Lower leg skin (tissue), 4 donors: ENCODE measurements at places on chromosomes 4 and X.

GRCh38 chr4:44931720-44932119 lies 205.4 kb upstream of the GNPDA2 start:
- no peak for DNase-seq

- no peak for DNase-seq
Observed at GRCh38 chrX:9278475-9279233, 186.2 kb upstream of the TBL1X start.

DNA sequence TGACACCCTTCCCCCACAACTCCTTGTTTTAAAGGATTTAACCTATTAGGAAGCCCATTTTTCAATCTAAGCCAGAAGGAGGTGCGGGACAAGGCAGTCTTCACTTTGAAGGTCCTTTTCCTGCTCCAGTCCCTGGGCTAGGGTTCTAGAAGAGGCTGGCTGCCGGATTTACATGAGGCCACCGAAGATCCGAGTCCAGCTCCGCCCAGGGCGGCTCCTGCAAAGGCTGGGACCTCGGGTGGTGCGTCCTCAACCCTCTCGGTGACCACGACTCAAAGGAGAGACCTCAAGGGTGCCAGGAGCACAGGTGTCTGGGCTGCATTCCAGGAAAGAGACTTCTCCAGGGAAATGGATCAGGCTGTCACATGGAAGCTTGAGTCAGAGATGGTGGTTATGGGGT lies 471.6 kb downstream of the PCDH19 start:
- no peak for DNase-seq

GRCh38 chr4:81195475-81195874 lies 19.5 kb downstream of the PRKG2 start:
- DNase-seq: no peak

- DNase-seq: no peak
Observed at GRCh38 chr4:142402156-142402555, 443.9 kb downstream of the INPP4B start.

GRCh38 chr4:86497131-86497530 lies 97.0 kb upstream of the PTPN13 start:
- no peak for DNase-seq

DNA sequence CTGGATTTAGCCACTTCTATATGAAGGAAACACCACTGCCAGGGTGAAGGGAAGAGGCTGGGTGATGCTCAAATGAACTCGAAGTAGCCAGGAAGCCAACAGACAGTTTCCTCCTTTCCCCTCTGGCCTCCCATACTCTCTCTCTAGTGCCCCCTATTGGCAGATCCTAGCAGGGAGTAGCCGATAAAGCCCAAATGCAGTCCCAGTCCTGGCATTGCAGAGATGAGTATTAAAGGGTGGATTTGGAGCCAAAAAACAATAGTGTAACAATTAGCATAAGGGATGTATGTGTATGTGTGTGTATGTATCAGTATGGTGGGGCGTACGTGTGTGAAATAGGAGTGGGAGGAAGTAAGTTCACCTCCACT lies 213.8 kb upstream of the LDB2 start:
- DNase-seq: no peak

DNA sequence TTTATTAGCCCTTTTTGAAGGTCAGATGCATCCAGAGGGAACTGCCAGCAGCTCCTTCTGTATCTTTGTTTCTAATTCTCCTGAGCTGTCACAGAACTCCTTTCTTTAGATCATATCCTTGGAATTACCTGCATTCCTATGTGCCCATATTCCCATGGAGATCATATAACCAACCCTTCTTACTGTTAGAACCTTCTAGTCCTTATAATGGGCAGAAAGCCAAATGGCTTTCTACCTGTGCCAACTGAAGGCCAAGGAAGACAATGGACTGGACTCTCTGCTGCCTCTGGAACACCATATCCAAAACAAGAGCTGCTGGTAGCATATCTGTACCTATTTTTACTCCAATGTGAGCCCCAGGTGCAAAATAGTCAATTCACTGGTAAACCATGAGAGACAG lies 60.7 kb downstream of the TBC1D9 start:
- no peak for DNase-seq

DNA sequence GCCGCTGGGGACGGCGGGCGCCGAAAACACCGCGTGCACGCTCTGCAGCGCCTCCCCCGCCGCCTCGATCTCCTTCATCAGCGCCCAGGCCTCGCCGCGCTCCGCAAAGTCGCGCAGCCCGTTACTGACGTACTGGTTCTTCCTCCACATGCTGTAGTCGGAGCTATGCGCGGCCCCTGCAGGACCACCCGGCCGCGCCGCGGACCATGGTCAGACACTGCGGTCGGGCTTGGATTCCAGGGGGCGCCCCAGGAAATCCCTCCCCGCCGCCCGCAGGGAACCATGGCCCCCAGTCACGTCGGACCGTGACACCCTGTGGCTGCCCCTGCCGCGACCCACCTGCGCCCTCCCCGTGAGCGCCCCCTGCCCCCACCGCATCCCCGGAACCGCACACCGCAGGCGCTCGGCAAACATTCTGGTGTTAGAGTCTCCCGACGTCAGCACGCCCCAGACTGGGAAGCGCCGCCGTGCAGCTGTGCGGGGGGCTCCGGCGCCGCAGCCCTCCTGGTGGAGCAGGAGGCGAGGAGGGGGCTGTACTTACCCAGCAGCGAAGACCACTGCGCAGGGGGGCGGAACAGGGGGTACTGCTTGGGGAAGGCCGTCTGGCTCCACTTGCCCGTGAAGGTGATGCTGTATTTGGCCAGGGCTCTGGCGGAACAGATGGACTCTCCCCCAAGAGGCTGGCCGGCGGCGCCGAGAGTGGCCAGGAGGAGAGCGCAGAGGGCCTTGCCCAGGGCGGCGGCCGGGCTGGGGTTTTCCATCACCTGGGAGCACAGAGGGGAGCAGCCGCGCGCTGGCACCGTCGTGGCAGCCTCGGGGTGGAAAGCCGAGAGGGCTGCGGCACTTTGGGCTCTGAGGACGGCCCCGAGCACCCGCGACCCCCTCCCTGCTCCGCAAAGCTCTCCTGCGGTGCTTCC lies 814 bp downstream of the SPON2 start:
- no peak for DNase-seq

DNA sequence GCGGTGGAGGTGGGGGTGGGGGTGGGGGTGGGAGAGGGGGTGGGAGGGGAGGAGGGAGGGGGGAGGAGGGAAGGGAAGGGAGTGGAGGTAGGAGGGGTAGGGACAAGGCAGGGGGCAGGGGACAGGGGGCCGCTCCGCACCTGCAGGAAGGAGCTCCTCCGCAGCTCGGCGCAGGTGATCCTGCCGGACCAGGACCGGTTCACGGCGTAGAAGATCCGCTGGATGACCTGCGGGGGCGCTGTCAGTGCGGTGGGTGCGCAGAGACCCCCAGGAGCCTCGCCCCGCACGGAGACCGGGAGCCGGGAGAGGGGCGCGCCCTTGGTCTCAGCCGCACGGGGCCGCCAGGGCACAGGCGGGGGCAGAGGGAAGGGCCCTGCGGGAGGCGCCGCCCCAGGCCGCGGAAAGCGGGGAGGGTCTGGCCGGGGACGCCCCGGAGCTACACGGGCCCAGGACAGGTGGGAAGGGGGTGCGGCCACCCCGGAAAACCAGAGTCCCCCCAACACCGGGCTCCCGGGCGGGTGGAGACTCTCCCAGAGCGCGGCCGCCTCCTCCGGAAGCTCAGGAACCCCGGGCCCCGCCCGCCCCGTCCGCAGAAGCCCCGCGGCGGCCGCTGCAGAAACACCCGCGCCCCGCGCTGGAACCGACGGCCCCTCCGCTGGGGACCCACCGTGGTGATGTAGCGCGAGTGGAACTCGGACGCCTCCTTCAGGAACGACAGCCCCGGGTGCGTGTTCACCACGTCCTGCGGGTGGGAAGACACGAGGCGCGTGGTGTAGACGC lies 27.6 kb upstream of the GTPBP6 start:
- DNase-seq: no peak

DNA sequence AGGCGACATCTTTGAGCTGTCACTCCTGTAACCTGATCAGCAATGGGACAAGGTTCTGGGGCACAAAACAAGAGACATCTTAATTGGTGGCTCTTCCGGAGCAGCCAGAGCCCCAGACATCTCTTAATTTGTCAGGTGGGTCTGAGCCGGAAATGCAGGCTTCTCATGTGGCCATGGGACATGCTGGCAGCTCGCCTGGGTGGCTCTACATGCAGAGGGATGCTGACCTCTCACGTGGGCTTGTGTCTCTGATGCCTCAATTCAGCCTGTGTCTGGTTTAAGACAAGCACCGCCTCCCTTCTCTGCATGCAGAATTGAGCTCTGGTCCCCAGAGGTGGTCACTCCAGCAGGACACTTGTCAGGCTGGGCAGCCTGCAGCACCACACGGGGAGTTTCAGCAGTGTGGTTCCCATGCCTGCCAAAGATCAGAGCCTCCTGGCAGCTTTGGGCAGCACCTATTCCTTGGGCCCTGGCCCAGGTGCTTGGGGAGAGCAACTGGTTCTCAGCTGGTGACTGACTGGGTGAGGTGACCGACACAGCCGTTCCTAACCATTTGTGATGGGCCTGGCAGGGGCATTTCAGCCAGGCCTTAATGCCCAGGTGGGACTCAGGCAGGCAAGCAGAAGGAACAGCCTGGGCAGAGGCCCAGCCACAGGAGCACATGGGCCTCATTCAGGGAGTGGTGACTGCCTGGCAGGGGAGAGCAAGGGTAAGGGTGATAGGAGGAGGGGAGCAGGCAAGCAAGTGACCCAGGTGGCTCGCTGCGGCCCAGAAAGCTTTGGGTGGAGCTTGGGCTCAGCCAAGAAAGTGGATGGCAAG lies 53.4 kb downstream of the HMX1 start:
- peak; percentile 73 for DNase-seq

DNA sequence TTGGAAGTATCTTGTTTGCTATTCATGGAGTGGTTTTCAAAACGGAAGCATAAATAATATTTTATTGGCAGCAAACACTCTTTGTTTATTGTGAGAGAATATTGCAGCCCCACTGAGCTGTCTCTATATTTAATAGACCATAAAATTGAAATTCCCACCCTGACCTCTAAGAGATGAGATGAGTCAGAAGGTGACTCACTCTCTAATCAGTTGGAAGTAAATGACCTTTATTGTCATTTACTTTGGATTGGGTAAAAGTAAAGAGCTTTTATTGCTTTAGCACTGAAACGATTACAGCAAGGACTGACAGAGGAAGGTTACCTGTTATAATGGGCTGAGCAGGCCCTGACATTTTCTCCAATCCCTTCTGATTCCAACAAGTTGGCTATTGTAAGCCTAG lies 55.0 kb downstream of the SYTL5 start:
- no peak for DNase-seq

GRCh38 chr4:65482410-65482809 lies 187.9 kb downstream of the EPHA5 start:
- DNase-seq: no peak

DNA sequence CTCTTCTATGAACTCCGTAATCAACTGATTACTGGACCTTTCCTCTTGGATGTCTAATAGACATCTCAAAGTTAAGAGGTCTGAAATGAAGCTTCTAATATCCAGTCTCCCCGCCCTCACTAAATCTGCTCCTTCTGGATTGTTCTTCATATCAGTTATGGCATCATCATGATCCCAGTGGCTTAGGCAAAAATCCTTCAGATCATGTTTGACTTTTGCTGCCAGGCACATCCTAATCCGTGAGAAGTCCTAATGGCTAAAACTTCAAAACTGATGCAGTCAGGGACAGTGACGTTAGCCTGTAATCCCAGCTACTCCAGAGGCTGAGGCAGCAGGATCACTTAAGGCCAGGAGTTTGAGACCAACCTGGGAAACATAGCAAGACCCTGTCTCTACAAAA lies 55.1 kb upstream of the GUCY1A1 start:
- no peak for DNase-seq

DNA sequence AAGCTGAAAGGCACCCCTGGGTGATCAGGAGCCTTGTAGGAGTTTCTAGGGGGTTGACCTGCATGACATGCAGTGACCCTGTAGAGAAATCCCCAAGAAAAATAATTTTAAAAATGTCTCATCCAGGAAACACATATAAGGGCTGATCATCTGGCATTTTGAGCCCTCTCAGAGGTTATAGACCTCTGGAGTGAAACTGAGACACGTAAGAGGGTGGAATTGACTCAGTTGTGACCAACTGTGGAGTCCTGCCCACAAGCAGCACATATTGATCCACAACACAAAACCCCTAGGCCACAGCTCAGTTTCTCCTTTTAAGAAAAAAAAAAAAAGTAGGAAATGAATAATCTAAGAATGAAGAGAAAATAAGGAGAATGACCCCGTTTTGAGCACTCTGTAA lies 32.5 kb upstream of the MTMR8 start:
- DNase-seq: no peak

- no peak for DNase-seq
Observed at GRCh38 chr4:108502356-108502755, 118.0 kb upstream of the RPL34 start.

- no peak for DNase-seq
Observed at GRCh38 chr4:37138789-37139188, 105.8 kb upstream of the NWD2 start.

- no peak for DNase-seq
Observed at GRCh38 chr4:10577018-10577417, 107.5 kb downstream of the CLNK start.

DNA sequence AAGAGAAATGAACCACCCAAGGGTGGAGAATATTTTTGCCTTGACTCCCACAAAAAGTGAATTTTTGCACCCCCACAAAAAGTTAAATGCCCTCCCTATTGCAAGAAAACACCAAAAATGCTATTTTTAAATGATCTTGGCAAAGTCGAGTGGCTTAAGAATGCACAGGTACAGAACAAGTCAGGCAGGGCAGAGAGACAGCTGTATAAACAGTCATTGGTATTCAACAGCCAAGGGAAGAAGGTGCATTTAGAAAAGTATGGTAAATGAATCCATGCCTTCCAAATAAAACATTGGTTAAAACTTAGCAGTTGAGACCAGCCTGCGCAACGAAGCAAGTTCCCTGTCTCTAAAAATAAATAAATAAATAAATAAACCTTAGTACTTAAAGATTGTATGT lies 169.3 kb downstream of the CHIC2 start:
- no peak for DNase-seq

- no peak for DNase-seq
Observed at GRCh38 chr4:31114816-31115215, 394.6 kb downstream of the PCDH7 start.

DNA sequence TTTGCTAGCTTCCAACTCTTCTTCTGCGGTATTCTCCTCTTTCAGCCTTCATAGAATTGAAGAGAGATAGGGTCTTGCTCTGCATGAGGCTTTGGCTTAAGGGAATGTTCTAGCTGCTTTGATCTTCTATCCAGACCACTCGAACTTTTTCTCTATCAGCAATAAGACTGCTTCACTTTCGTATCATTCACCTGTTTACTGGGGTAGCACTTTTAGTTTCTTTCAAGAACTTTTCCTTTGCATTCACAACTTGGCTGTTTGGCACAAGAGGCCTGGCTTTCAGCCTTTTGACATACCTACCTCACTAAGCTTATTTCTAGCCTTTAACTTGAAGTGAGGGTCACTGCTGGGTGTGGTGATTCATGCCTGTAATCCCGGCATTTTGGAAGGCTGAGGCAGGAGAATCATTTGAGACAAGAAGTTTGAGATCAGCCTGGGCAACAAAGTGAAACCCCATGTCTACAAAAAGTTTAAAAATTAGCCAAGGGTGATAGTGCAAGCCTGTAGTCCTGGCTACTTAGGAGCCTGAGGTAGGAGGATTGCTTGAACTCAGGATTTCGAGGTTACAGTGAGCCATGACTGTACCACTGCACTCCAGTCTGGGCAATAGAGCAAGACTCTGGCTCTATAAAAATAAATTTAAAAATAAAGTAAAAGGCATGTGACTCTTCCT lies 47.1 kb upstream of the HPGDS start:
- no peak for DNase-seq

GRCh38 chr4:54146139-54146538 lies 46.2 kb downstream of the GSX2 start:
- no peak for DNase-seq
